ENCODE measurements at places on chromosomes 5 and 9.

GRCh38 chr9:126367139-126367538 is 40.5 kb downstream of the MVB12B start:
- DNase-seq = no peak
- H3K4me3 ChIP-seq = no peak overlapping the region
- no peak overlapping the region for H3K27ac ChIP-seq
- no peaks in the 10 kb centered on the region for H3K36me3 ChIP-seq

DNA sequence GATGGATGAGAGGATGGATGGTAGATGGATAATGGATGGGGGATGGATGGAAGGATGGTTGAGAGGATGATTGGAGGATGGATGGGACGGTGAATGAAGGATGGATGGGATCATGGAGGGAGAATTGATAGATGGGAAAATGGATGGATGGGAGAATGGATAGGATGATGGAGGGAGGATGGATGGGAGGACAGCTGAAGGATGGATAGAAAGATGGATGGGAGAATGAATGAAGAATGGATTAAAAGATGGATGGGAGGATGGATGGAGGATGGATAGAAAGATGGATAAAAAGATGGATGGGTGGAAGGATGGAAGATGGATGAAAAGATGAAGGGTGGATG is 218.3 kb upstream of the IER5L start:
- no peak overlapping the region for H3K27ac ChIP-seq
- no peaks in the 10 kb centered on the region for H3K4me1 ChIP-seq
- no peaks in the 10 kb centered on the region for H3K27me3 ChIP-seq
- H3K4me3 ChIP-seq = no peak overlapping the region

DNA sequence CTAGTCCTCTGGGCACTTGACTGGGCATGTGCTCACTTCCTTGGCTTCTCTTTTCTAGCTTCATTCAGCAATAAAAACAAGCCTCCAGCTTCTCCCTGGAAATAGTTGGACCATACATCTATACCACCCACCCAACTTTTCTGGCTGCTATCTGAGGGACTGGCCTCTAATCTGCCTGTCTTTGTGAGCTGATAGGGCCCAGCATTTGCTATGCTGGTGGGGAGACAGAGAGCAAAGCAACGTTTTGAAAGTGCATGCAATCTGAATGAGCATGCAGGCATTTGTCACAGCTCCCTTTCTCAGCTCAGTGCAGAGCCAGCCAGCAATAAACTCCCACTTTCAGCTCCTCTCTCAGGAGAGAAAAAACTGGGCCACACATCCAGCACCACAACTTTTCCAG is 50.7 kb upstream of the ISOC1 start:
- no peaks in the 10 kb centered on the region for H3K27me3 ChIP-seq
- H3K4me1 ChIP-seq = no peaks in the 10 kb centered on the region
- DNase-seq = no peak
- no peaks in the 10 kb centered on the region for H3K36me3 ChIP-seq
- no peak overlapping the region for H3K4me3 ChIP-seq

DNA sequence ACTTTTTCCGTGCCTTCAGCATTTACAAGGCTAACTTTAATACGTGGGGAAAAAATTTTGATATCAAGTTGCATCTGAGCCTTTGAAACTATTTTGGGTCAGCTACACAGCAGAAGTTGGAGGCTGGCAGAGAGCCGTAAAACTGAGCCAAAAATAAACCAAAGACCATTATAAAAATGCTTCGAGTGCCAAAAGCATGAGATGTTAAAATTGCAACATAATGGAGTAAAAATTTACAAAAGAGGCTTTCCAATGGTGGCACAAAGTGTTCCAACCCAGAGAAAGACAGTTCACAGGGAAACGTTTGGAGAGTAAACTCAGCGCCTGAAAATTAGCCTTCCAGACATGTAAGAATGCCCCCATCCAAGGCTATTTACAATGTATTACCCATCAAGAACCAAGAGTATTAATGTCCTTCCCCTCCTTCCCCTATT is 190.3 kb downstream of the TLE1 start:
- no peaks in the 10 kb centered on the region for H3K4me1 ChIP-seq
- no peak for DNase-seq
- H3K27me3 ChIP-seq = peaks cover 11% of the 10 kb centered on the region
- H3K4me3 ChIP-seq = no peak overlapping the region
- H3K27ac ChIP-seq = no peak overlapping the region

- no peak overlapping the region for H3K4me3 ChIP-seq
- no peak overlapping the region for H3K27ac ChIP-seq
- H3K27me3 ChIP-seq = no peaks in the 10 kb centered on the region
- DNase-seq = no peak
Observed at GRCh38 chr5:64147849-64148441, 17.7 kb upstream of the RNF180 start.

DNA sequence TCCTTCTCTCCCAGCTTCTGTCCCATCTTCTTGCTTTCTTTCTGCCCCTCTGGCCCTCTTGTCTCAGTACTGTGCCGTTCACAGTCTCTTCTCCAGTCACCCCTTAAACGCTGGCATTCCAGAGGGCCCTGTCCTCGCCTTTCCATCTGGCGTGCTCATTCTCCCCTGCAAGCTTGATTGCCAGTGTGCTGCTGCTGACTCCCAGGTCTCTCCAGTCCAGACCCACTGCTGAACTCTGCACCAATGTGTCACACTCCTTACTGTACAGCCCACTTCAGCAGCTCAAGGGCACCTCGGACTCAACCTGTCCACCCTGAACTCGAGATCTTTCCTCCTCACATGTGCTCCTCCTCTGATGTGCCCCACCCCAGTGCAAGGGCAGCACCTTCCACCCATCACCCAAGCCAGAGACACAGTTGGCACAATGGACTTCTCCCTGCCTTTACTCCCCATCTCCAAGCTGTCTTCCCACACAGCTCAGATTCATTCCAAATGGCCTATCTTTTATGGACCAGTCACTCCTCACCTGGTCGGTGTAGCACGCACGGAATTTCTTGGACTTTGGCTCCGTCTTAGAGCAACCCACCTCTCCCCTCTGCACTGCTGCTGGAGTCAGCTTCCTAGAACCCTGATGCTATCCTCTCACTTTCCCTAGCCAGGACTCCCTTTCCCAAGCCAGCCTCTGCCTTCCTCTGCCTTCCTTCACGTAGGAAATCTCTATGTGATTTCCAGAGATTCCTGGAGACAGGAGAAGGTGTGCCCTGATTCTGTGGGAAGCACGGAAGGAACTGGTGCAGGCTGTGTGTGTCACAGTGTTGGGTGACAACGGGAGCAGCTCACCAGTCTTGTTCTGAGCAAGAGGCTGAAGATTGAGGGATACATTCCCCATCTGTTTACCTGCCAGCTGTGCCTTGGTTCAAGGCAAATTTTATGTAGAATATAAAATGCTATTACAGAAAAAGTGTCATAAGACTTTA is 26.0 kb upstream of the SLC2A8 start:
- H3K36me3 ChIP-seq = no peaks in the 10 kb centered on the region
- H3K4me1 ChIP-seq = peaks cover 4% of the 10 kb centered on the region
- DNase-seq = no peak
- H3K27me3 ChIP-seq = no peaks in the 10 kb centered on the region
- H3K4me3 ChIP-seq = no peak overlapping the region

- H3K4me3 ChIP-seq = no peak overlapping the region
- no peaks in the 10 kb centered on the region for H3K36me3 ChIP-seq
- no peak overlapping the region for H3K27ac ChIP-seq
Observed at GRCh38 chr5:13503017-13503416, 441.5 kb downstream of the DNAH5 start.

- no peaks in the 10 kb centered on the region for H3K27me3 ChIP-seq
- no peak for DNase-seq
- H3K27ac ChIP-seq = no peak overlapping the region
- H3K36me3 ChIP-seq = no peaks in the 10 kb centered on the region
- H3K4me1 ChIP-seq = peaks cover 37% of the 10 kb centered on the region
Observed at GRCh38 chr5:143057580-143057999, 287.4 kb downstream of the ARHGAP26 start.

- H3K27me3 ChIP-seq = no peaks in the 10 kb centered on the region
- no peak overlapping the region for H3K27ac ChIP-seq
- H3K36me3 ChIP-seq = no peaks in the 10 kb centered on the region
- no peak for DNase-seq
- H3K4me1 ChIP-seq = no peaks in the 10 kb centered on the region
- no peak overlapping the region for H3K4me3 ChIP-seq
Observed at GRCh38 chr5:116864157-116864837, 289.7 kb upstream of the SEMA6A start.

- peaks cover 3% of the 10 kb centered on the region for H3K4me1 ChIP-seq
- no peak overlapping the region for H3K27ac ChIP-seq
- no peak overlapping the region for H3K4me3 ChIP-seq
- no peaks in the 10 kb centered on the region for H3K36me3 ChIP-seq
Observed at GRCh38 chr9:5698004-5698403, 69.1 kb downstream of the RIC1 start.

GRCh38 chr5:181221105-181221791 is 1.8 kb upstream of the TRIM41 start:
- no peak overlapping the region for H3K4me3 ChIP-seq
- H3K27ac ChIP-seq = no peak overlapping the region
- H3K4me1 ChIP-seq = peaks cover 24% of the 10 kb centered on the region
- peaks cover 11% of the 10 kb centered on the region for H3K36me3 ChIP-seq

- no peaks in the 10 kb centered on the region for H3K27me3 ChIP-seq
- DNase-seq = peak; percentile 77
- no peaks in the 10 kb centered on the region for H3K36me3 ChIP-seq
- peaks cover 40% of the 10 kb centered on the region for H3K4me1 ChIP-seq
Observed at GRCh38 chr5:153619771-153620170, 129.3 kb downstream of the GRIA1 start.

- no peak overlapping the region for H3K27ac ChIP-seq
- H3K4me3 ChIP-seq = no peak overlapping the region
- no peaks in the 10 kb centered on the region for H3K4me1 ChIP-seq
- H3K36me3 ChIP-seq = no peaks in the 10 kb centered on the region
- no peak for DNase-seq
Observed at GRCh38 chr9:110197330-110198187, 10.4 kb downstream of the C9orf152 start.

DNA sequence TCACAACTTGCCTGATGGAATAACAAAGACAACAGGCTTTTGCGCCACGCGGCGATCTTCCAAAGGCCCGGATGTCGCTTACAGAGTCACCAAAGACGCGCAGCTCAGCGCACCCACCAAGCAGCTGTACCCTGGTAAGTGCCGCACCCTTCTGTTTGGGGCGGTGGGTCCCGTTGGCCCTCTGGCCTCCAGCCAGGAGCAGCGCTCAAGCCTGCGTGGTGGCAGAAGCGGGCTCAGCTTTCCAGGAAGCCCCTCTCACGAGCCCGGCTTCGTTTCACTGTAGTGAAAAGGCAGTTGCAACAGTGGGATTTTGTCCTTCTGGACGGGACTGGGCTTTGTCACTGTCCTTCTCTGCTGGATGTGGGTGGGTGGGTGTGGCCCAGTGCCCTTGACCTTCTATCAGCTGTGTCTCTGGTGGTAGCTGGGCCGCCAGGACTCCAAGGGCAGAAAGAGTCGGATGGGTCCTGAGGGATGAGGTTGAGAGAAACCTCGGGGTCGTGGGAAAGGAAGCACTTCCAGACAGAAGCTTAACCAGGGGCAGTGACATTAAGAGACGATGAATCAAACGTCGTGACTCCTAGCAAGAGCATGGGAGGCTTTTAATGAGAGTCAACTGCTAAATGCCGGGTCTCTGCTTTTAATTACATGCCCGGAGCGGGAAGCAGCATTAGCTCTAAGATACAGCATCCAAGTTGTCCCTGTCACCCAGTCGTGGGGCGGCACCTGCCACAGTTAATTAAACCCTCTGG is 49.5 kb downstream of the COL5A1 start:
- no peaks in the 10 kb centered on the region for H3K36me3 ChIP-seq
- no peak overlapping the region for H3K27ac ChIP-seq
- DNase-seq = no peak
- H3K27me3 ChIP-seq = no peaks in the 10 kb centered on the region
- no peaks in the 10 kb centered on the region for H3K4me1 ChIP-seq

- peak overlapping the region; percentile 82 for H3K27ac ChIP-seq
- no peaks in the 10 kb centered on the region for H3K27me3 ChIP-seq
- no peaks in the 10 kb centered on the region for H3K36me3 ChIP-seq
- H3K4me1 ChIP-seq = peaks cover 44% of the 10 kb centered on the region
Observed at GRCh38 chr5:33311893-33312292, 128.9 kb upstream of the TARS1 start.

DNA sequence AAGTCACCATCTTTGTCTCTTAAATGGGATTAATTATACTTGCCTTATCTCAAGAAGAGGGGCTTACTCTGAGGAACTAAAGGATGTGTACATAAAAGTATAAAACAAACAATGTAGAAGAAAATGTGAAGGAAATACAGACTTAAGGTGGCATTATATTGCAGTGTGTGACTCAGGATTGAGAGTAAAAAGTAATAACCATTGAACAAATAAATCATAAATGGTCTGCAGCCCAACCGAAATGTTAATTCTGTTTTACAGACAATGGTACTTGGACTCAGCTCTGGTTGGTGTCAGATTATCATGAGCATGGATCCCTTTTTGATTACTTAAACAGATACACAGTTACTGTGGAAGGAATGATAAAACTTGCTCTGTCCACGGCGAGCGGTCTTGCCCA is 37.4 kb downstream of the TGFBR1 start:
- H3K27me3 ChIP-seq = no peaks in the 10 kb centered on the region
- H3K4me3 ChIP-seq = no peak overlapping the region
- H3K4me1 ChIP-seq = peaks cover 4% of the 10 kb centered on the region
- no peak for DNase-seq
- no peak overlapping the region for H3K27ac ChIP-seq

GRCh38 chr9:98964911-98965336 is 21.2 kb downstream of the COL15A1 start:
- no peak overlapping the region for H3K4me3 ChIP-seq
- peaks cover 8% of the 10 kb centered on the region for H3K27me3 ChIP-seq
- no peak overlapping the region for H3K27ac ChIP-seq
- no peaks in the 10 kb centered on the region for H3K4me1 ChIP-seq

DNA sequence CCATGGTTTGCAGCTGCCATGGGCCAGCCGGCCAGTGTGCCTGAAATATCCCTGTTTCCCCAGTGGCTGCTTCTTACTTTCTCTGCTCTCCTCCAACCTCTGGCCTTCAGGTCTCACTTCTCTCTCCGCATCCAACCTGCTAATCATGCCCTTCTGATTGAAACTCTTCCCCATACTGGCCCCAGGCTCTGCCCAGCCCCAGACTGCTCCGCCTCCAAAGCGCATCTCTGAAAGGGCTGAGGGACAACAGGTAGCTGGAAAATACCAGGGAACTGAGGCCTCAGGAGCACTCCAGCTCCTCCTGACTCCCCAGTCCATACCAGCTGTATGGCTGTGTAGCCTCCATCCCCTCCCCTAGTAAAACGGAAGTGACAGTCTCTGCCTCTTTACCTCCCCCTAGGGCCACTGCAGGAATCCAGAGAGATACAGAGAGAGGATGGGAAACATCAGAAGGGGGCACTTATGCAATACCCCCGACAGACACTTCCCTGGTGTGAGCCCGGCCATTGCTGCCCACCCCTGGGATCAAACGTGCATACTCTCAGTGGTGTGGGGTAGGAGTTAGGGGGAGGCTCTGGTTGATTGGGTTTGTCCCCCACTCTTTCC is 34.2 kb downstream of the PAX5 start:
- H3K27me3 ChIP-seq = peaks cover 42% of the 10 kb centered on the region
- H3K27ac ChIP-seq = no peak overlapping the region
- no peaks in the 10 kb centered on the region for H3K4me1 ChIP-seq
- DNase-seq = no peak
- H3K36me3 ChIP-seq = no peaks in the 10 kb centered on the region
- no peak overlapping the region for H3K4me3 ChIP-seq

GRCh38 chr9:113998525-113999255 is 79.4 kb downstream of the AMBP start:
- H3K27me3 ChIP-seq = no peaks in the 10 kb centered on the region
- H3K36me3 ChIP-seq = peaks cover 1% of the 10 kb centered on the region
- H3K27ac ChIP-seq = no peak overlapping the region
